Activated CD4-positive, alpha-beta T cell treated with anti-CD3 and anti-CD28 coated beads, Interleukin-2, Interleukin-4, amounts not matched to agents 100 ng/mL and 50 ng/mL, durations not matched to agents 16 hours and 8 hours (primary cell): ENCODE measurements at places on chromosomes 7 and 10.

GRCh38 chr7:25776744-25777123, 375.3 kb upstream of the NFE2L3 start:
- DNase-seq, result no peak

DNA sequence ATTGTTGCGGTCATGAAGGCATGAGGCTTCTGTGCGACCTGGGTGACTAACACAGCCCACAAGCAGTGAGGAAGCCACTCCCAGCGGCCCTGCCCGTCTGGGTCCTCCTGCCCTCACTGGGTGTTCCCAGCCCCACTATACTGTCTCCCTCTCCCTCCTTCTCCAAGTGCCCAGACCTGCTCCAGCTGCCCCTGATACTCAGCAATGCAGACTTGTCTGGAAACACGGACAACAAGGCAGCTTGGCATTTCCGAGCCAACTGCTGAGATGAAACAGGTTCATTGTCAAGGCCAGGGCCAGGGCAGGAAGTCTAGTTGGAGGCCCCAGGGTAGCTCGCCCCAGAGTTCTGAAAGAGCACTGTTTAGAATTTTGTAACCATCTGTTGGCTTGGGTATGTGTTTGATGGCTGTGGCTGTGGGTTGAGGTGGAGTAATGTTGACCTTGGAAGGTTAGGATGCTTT, 95.7 kb downstream of the RBM20 start:
- no peak for DNase-seq

DNA sequence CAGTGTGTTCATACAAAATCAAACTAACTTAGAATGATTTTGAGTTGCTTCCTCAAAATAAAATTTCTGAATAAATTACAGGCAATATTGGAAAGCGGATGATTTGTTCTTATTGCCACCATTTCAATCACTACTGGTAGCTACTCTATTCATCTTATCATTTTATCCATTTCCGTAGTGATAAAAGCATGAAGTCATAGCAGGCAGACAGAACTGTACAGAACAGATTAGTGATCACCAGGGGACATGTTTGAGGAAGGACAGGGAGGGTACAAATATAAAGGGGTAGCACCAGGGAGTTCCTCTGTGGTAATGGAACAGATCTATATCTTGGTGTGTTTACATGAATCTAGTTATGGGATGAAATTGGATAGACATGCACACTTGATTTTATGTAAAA, 138.5 kb downstream of the WNT2 start:
- no peak for DNase-seq

DNA sequence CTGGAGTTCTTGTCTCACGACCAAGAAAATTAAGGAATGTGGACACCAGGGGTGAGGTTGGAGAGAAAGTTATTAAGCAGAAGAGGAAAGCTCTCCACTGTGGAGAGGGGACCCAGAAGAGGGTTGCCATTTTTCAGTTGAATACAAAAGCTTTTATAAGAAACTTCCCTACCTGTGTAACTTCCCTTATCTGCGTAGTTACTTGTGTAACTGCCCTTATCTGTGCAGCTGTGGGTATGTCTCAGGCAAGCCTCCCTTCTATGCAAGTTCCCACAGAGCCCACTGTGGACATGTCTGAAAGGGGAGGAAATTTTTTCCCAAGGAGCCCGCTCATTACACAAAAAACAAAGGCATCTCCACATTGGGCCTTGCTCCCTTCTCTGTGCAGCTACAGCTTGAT, 94.9 kb downstream of the SVOPL start:
- no peak for DNase-seq

GRCh38 chr10:28871665-28872064, 194.3 kb downstream of the BAMBI start:
- no peak for DNase-seq

DNA sequence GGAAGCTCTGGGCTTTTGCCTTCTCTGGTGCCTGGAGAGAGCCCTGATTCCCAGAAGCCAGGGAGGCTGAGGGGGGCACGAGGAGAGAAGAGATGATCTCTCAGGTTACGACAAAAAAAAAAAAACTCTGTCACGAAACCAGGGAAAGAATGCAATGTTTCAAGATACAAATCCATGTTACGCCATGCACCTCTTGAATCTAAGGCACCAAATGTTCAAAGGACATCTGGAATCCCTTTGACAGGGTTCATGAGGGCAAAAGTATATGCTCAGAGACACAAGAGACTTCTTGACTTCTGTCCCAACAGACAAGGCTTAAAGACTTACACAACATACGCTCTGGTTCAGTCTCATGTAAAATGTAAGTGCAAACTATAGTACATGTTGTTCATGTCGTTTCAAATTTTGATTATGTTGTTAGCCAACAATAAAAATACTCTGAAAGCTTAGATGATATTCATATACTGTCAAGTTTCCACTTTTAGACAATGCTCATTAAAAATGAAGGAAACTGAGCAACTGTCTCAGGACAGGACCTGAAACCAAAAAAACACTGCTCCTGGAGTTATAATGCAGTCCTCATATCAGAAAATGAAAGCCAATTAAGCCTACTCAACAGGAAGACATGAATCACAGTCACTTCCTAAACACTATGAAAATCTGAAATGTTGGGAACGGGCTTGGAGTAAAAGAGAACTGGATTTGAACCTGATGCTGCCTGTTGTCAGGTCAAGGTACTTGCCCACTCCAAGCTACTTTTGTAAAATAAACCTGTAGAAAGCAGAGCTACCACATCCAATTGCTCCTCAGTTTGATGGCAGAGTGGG, 72.3 kb downstream of the CHCHD3 start:
- DNase-seq, result no peak

DNA sequence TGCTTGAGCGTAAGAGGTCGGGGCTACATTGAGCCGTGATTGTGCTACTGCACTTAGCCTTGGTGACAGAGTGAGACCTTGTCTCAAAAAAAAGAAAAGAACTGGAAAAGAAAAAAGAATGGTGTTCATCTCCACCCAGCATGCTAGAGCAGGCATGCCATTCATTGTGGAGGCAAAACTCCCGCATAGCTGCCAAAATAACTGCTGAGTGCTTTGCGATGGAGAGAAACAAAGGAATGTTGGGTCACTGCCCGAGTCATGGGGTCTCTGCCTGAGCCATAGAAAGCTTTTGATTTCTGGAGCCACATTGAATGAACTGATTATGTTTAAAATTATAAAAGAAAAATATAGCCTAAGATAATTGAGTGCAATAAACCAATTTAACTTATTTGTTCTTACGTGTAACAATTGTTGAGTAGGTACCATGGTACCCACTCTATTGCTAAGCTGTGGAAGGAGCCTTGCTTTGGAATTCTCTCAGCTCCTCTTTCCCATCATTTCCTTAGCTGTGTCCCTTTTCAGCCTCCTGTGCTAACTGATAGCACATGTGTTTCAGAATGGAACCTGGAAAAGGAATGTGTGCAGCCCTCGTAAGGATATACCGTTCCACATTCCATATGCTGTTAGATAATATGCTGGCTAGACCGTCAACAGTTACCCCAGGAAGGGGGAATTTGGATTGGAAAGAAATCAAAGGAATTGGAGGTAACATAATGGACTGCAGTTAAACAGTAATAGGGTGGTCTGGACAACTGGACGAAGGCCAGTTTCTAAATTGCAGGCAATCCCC, 99.0 kb downstream of the KIAA1217 start:
- DNase-seq, result no peak

DNA sequence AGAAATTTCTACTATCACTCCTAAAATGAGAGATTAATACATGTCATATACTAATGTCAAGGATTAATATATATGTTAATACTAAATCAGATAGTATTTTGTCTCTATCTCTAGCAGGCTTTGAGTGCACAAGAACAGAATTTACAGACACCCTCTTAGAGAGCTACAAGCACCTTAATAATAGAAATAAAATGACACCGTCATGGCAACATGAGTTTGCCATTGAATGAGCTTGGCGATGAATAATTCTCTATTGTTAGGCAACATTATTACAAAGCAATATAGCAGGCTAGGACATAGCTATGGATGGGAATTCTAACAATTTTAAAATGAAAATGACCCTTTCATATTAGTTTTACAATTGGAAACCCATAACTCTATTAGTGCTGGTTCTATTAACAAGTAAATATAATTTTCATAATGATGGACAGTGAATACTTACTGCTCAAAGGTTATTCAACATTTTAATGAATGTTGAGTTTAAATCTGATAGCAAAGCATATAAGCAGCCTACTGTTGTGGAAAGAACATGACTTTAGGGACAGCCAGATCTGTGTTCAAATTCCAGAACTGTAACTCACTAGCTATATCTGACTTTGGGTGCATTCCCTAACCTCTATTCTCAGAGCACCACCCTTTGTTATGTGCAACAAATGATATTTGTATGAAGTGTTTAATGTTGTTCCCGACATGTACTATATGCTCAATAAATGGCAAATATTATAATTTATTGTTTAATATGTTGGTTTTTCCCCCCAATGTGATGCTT, 184.5 kb upstream of the DKK1 start:
- DNase-seq, result no peak

DNA sequence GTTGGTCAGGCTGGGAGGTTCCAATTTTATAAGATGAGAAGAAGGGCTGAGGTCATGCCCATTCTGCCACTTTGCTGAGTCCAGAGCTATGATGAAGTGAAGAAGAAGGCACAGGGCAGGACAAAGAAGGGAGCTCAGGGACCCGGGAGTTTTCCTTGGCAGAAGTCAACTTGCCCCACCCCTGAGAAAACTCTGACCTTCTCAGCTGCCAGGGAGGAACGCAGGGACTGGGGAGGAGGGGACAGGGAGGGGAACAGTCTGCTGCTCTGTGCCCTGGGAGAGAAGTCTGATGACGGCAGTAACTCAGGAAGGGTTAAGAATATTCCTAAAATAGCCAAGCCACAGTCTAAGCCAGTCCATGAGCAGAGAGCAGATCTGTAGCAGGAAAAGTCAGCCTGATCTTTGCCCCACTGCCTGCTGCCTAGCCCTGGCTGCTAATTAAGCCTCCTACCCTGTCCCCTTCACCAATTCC, 11.7 kb downstream of the ADIRF start:
- DNase-seq, result no peak

GRCh38 chr7:112739436-112740180, 50.6 kb downstream of the TMEM168 start:
- DNase-seq, result no peak

GRCh38 chr7:155533120-155533826, 13.1 kb downstream of the CNPY1 start:
- DNase-seq, result no peak

- no peak for DNase-seq
These were observed 54.0 kb downstream of the LAMB4 start for GRCh38 chr7:108076156-108076555.

- DNase-seq, result no peak
These were observed 228.8 kb upstream of the FAM3C start for GRCh38 chr7:121624958-121625357.

DNA sequence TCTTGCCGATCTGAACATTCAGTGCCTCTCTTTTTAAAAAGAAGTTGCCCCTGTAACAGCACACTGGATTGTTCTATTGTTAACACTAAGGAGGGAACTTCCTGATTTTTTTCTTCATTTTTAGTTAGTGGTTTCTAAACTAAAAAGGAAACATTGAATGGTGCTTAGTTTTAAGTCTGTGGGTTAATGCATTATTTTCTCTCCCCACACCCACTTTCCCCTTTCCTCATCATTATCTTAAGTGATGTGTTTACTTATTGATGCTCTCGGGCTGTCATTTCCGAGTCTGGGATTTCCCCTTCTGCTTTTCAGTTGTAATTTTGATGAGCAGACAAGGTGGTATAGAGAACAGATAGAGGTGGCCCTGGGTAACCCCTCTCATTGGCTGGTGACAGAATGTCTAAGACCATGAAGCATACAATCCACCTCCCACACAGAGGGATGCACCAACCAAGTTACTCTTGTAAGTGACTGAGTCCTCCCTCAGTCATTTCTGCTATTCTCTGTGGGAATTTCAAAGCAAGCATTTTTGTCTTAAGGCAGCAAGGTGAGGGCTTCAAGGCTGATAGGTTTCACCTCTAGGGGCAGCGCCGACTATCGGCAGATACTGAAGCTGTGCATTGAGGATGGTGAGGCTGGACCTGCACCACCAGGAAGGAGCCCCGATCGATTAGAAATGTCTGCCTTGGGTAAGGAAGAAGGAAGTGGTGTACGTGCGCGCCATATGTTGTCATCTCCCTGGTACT, 49.5 kb downstream of the CHN2 start:
- DNase-seq, result peak; percentile 55

GRCh38 chr7:133704453-133704852, 422.7 kb upstream of the LRGUK start:
- no peak for DNase-seq

GRCh38 chr10:63137306-63137705, 4.2 kb downstream of the NRBF2 start:
- no peak for DNase-seq

DNA sequence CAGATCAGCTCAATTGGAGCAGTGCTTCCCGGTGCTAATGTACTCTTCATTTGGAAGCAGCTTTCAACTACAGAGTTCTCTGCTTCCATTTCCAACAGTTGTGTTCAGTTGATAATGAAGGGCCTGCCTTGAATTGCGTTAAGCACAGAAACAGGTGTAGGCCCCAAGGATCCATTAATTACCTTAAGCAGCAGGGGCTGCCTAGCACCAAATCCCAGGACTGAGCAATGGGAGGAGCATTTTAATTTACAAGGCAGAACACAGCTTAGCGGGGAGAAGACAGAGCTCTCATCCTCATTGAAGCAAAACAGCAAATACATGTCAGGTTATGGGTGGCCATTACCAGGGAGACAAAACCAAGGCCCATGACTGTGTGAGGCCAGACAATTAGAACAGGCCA, 349.6 kb downstream of the TFEC start:
- DNase-seq, result no peak

DNA sequence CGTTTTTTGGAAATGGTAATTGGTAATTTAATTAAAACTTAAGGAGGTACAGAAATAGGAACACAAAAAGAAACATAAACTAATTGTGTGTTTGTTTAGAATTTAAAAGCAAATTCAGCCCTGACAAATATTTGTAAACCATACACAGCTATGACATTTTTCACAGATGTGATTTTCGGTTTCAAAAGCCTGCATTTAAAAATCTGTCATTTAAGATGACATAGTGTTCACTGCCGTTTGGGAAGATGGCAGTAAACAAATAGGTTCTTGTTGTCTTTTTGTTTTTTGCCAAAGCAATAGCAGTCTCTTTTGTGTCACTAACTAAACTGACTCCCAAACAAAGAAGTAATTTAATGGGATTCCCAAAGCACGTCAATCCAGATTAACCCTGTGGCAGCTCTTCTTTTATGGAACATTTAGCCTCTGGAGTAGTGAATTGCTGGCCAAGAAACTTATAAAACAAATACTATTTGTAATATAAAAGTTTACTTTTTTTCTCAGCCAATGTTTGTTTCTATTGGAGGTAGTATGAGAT, 697.6 kb downstream of the PHTF2 start:
- DNase-seq, result no peak

DNA sequence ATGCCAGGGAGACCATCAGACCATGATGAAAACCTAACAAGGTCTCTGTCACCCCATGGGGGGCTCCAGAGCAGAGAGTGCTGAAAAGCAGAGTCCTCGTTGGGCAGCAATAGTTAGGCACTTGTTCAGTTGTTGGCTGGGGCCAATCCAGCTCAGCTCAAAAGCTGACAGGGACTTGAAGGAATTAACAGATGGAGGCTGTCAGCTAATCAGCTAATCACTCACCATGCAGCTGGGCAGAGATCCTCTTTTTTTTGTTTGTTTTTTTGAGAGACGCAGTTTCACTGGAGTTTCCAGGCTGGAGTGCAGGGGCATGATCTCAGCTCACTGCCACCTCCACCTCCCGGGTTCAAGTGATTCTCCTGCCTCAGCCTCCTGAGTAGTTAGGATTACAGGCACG, 18.1 kb downstream of the CEP55 start:
- no peak for DNase-seq
